ENCODE measurements at places on chromosomes 13 and 19. TPM values are rescaled to one million over a fixed set of nuclear protein-coding genes. Genes with fewer than 3 reads are reported as not detected.

The UQCRFS1 gene
- 21.7 TPM for total RNA-seq

The NKG7 gene
- total RNA-seq: 25.1 TPM

The LCP1 gene
- total RNA-seq: 234 TPM

The VRK3 gene
- total RNA-seq: 39.5 TPM

The ACER1 gene
- not detected for total RNA-seq

DNA sequence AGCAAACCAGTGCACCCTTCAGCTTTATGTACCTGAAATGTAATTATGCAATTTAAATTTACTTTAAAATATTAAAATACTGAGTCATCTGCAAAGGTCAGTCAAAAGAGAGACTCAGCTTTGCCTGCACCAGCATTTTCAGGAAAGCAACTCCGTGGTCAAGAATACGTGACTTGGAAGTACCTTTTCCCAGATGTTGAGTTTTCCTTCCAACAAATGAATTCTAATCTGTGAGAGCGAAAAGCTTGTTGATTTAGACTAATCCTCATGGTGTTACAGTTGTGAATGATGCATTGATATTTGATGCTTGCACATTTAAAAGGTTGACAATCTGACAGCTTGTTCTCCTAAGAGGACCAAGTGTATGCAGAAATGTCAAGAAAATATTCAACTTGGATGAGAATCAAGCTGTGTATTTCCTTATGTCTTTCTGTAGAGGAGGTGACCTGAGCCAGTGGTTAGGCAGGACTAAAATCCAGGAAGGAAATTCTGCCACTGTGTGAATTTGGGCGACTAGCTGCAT, 270.4 kb downstream of the ABCC4 start:
- DNase-seq: no peak

DNA sequence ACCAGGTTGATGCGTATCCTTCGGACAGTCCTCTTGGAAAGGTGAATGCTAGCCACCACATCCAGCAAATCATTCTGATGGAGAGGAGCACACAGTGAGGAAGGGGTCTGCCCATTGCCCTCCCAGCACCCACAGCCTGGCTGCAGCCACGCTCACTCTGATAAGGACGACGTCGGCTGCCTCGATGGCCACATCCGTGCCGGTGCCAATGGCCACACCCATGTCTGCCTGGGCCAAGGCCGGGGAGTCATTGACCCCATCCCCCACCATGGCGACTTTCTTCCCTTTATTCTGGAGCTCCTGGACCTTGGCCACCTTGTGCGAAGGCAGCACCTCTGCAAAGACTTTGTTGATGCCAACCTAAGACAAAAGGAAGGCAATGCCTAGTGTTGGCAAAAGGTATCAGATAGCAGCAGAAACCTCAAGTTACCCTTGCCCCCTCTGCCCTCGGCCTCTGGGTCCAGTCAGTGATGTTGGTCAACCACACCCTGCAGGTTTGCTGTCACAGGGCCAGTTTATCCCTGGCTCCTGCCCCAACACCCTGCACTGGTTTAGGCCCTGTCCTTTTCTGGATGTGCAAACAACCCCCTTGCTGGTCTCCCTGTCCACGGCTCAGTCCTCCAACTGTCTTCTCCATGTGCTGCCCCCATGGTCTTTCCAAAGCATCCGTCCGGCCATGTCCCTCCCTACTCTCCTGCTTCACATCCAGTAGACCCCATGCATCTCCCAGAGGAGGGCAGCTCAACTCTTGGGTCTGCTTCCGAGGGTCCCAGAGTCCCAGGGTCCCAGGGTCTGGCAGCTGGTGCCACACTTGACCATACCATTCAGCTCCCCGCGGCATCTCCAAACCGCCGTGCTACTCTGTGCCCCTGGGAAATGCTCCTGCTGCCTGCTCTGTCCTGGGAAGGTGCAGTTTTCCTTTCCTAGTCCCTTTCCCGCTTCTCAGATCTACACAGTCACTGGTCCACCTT, 73.6 kb downstream of the ATP7B start:
- DNase-seq: no peak

- peak; percentile 50 for DNase-seq
Measured at GRCh38 chr13:87078947-87079795, 592.0 kb upstream of the SLITRK5 start.

DNA sequence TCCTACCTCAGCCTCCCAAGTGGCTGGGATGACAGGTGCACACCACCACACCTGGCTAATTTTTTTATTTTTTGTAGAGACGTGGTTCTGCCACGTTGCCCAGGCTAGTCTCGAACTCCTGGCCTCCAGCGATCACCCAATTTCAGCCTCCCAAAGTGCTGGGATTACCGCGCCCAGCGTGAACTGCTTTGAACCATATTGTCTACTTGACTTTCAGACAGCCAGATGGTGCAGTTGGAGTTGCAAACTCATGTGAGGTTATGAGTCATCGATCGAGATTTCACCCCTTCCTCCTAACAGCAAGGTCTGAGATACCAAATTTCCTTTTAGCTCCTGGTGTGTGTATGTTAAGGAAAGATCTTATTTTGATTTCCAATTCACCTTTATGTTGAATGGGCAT, 2.7 kb downstream of the SLC27A1 start:
- DNase-seq: no peak

DNA sequence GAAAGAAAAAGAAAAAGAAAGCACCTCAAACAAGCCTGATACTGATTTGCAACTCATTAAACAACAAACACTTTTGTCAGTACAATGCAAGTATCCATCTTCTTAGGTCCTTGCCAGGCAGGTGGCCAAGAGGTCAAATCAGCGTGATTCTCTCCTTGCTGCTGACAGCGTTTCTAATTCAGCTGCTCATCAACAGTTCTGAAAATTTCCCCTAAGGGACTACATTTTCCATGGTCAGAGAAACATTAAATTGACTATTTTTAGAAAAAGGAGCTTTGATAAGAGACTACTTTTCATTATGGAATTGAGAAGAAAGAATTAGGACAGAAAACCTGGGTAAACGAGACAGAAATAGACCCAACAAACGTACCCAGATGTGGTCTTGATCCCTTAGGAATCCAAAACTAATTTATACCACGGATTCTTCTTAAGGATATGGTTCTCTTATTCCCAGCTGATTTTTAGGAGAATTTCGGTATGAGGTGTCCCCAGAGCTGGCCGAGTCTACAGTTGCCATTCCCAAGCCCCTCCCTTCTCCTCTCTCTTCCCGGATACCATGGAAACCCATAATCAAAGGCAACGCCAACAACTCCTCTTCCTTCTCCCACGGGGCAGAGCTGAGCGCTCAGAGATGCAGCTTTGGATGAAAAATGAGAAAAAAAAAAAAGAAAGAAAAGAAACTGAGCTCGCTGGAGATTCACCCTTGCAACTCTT, 29.5 kb upstream of the CEBPG start:
- no peak for DNase-seq

GRCh38 chr19:52520013-52520412, 7.5 kb upstream of the ZNF808 start:
- DNase-seq: no peak

DNA sequence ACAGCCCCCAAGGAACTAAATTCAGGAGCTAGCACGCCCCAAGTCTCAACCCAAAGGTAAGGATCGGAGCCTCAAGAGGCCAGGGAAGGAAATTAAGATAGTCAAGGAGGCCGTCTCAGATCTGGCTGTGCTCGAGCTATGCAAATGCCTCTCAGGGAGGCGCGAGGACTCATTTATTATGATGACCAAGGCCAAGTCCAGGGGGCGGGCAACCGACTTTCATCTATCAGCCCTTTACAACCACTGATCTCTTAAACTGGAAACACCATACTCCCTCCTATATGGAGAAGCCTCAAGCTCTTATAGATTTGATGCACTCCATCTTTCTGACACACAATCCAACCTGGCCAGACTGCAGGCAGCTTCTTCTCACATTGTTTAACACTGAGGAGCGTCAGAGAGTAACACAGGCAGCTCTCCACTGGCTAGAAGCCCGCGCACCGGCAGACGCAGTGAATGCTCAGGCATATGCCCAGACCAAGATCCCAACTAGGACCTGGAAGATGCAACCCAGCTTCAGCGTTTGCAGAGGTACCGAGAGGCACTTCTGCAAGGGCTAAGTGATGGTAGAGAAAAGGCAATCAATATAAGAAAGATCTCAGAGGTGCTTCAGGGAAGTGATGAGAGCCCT, 9.6 kb upstream of the SLC15A1 start:
- no peak for DNase-seq

DNA sequence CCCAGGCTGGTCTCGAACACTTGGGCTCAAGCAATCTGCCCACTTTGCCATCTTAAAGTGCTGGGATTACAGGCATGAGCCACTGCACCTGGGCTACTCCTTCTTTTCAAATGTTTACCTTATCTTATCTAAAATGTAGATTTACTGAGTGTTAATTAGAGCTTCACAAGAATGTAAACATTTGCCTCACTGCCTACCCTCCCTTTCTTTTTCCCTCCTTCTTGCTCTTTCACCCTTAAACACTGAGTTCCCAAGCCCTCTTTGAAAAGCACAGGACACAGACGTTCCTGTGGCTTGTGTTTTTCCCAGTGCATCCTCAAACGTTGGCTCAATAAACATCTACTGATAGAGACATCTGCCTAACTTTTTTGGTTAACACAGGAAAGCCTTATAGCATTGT, 32.7 kb upstream of the CYSLTR2 start:
- no peak for DNase-seq

- DNase-seq: peak; percentile 96
Measured at GRCh38 chr19:12495002-12495802, 10.6 kb upstream of the ZNF709 start.

- peak; percentile 80 for DNase-seq
Measured at GRCh38 chr19:47272448-47273312, 2.0 kb upstream of the INAFM1 start.

GRCh38 chr13:30581582-30581981, 36.1 kb upstream of the USPL1 start:
- no peak for DNase-seq

DNA sequence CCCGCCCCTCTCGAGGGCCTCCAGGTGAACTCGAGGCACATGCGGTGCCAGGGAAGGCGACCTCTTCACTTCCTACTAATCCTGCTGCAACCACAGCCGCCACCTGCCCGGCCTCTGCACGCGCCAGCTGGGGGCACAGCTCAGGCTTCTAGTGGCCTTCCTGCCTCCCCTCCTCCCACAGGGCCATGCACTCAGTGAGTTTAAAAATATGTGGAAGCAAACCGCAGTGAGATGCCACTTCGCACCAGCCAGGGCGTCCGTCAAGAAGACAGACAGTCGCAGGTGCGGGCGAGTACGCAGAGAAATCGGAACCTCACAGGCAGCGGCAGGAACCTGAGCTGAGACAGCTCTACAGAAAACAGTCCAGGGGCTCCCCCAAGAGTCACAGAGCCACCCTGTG, 10.4 kb downstream of the LMNB2 start:
- DNase-seq: no peak

GRCh38 chr13:72834601-72835000, 52.7 kb downstream of the PIBF1 start:
- DNase-seq: no peak

DNA sequence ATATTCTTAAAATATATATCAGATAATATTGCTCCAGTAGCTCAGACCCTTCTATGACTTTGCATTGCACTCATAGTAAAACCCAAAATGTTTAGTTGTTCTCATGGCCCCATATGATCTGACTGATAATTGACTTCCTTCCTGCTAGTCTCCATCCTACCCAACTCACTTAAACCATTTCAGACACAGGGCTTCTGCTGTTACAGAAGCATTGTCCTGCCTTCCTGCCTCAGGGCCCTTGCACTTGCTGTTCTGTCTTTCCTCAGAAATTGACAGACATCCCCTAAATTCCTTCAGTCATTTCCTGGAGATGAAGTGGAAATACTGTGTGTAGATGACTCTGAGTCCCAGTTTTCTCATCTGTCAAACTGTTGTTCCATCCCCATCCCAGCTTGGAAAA, 19.7 kb downstream of the FBXL12 start:
- no peak for DNase-seq

- DNase-seq: no peak
Measured at GRCh38 chr13:45300190-45300985, 40.6 kb downstream of the TPT1 start.

DNA sequence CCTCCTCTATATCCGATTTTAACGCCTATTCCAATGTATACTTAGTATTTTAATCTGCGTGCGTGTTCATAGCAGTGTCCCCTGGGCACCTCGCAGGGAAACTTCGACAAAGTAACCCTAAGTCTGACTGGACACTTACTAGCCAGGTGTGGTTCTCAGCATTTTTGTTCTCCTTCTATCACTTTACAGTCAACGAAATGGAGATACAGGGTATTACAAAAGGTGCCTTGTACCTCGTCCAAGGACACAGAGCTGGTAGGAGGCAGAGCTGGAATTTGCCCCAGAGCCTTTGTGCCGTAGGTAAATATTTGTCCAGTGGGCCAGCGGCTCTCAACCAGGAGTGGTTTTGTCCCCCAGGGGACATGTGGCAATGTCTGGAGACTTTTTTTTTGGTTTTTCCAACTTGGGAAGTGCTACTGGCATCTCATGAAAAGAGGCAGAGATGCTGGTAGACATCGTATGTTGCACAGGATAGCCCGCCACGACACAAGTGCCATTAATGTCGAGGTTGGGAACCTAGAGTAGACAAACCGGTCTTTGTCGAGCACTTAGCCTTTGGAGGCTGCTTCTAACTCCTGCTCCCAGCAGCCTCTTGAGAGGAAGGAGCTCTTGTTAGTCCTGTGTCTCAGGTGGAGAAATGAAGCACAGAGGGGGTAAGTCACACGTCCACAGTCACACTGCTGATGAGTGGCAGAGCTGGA, 1.1 kb downstream of the ZNF444 start:
- peak; percentile 79 for DNase-seq

- no peak for DNase-seq
Measured at GRCh38 chr19:40348961-40349507, 539 bp downstream of the PLD3 start.

Data from upper lobe of right lung (tissue), 1 donor.